Foreskin keratinocyte (primary cell): ENCODE measurements at places on chromosomes 13 and 19. TPM values are rescaled to one million over a fixed set of nuclear protein-coding genes. Genes with fewer than 3 reads are reported as not detected.

DNA sequence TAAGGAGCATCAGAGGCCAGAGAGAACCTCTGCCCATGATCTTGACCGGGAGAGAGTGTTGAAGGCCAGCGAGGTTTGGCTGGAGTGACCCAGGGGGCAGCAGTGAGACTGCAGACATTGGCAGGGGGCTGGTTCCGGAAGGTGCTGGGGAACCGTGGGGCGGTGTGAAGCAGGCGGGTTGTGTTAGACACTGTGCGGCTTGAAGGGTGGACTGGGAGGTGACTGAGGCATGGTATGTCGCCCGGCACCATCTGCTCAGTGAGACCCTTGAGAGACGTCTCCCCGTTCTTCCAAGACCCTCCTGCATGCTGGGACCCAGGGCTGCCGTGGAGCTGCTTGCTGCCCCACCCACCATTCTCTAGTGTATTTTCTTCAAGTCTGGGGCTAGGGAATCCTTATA is 24.6 kb downstream of the CARM1 start:
- DNase-seq = no peak

GRCh38 chr13:89432997-89433396 is 1761.8 kb downstream of the SLITRK5 start:
- peak; percentile 34 for DNase-seq

DNA sequence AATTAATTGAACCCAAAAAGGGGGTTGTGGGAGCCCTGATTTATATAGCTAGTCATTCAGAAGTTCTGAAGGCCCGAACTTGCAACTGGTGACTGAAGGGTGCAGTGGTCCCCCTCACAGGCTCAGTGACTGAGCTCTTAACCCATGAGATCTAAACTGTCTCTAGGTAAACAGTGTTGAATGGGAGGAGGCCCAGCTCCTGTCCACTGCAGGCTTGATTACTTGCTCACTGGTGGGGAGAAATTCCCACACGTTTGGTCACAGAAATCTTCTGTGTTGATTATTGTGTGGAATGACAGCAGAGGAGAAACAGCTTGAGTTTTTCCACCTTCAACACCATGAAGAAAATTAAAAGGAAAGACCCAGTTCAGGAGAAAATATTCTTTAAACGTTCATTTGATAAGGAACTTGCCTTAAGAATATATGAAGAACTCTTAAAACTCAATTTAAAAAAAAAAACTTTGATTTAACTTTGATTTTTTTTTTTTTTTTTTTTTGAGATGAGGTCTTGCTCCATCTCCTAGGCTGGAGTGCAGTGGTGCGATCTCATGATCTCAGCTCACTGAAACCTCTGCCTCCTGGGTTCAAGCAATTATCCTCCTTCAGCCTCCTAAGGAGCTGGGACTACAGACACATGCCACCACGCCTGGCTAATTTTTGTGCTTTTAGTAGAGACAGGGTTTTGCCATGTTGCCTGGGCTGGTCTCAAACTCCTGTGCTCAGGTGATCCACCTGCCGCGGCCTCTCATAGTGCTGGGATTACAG is 249.3 kb downstream of the UQCRFS1 start:
- DNase-seq = no peak

- DNase-seq = no peak
These were observed 1531.4 kb upstream of the SLC10A2 start for GRCh38 chr13:104597546-104598180.

DNA sequence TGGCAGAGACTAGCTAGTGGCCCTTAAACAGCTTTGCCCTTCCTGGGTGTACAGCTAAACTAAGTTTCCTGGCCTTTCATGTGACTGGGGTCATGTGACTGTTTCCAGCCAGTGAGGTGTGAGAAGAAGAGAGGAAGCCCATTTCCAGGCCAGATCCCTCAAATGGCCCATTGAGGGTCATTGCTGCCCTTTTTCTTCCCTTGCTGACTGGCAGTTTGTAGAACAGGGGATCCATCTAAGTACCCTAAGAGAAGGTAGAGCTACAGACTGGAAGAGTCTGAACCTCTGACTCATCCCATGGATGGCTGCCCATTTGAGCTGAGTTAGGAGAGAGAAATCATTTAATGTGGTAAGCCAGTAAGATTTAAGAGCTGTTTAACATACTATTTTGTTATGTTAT is 2.8 kb downstream of the SWSAP1 start:
- DNase-seq = no peak

- no peak for DNase-seq
These were observed 9.0 kb downstream of the SH3GL1 start for GRCh38 chr19:4391306-4391693.

DNA sequence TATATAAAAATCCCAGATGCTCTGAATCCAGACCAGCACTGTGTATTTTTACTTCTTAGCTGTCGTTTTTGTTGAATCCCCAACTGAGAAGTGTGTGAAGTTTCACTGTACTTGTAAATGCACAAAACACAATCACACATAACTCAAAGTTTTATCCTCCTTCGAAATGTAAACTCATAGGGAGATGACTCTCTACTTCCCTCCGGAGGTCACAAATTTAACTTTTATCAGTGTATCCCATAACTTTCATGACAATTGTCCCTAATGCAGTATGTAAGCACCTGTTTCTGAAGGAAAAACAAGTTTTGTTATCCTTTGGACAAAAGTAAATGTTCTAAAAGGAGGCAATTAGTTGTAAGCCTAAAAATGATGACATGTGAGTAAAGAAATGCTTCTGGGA is 665.0 kb upstream of the SLITRK6 start:
- no peak for DNase-seq

GRCh38 chr13:32125221-32125689 is 93.7 kb downstream of the FRY start:
- DNase-seq = no peak

DNA sequence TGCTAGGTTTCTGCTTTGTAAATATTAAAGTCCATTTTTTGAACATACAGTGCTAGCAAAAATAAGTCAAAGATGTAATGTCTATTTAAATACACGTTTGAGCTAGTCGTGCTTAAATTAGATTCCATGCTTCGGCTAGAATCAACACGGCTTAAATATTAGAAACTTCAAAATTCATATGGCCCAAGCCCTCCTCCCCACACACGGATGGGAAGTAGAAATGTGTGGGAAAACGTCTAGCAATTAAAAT is 816 bp upstream of the KLF5 start:
- no peak for DNase-seq

GRCh38 chr13:99854366-99854765 is 117.2 kb downstream of the ZIC5 start:
- no peak for DNase-seq

- DNase-seq = no peak
These were observed 38.8 kb downstream of the RCBTB1 start for GRCh38 chr13:49546561-49546960.

DNA sequence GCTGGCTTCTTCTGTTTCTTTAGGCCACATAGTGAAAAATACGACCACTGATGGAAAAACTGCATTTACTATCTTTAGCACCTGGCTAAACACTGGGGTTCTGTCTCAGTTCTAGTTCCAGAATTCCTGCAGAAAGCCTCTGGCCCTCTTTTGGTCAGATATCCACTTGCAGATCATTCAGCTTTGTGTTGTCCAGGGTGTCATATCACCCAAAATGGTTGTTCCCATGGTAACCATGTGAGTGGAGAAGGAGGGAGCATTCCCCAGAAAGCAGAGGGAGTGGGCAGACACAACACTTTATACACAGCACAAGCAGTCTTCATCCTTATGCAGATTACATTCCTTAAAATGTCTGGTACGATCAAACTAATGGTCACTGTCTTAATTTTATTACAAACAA is 73.5 kb downstream of the CAB39L start:
- no peak for DNase-seq

DNA sequence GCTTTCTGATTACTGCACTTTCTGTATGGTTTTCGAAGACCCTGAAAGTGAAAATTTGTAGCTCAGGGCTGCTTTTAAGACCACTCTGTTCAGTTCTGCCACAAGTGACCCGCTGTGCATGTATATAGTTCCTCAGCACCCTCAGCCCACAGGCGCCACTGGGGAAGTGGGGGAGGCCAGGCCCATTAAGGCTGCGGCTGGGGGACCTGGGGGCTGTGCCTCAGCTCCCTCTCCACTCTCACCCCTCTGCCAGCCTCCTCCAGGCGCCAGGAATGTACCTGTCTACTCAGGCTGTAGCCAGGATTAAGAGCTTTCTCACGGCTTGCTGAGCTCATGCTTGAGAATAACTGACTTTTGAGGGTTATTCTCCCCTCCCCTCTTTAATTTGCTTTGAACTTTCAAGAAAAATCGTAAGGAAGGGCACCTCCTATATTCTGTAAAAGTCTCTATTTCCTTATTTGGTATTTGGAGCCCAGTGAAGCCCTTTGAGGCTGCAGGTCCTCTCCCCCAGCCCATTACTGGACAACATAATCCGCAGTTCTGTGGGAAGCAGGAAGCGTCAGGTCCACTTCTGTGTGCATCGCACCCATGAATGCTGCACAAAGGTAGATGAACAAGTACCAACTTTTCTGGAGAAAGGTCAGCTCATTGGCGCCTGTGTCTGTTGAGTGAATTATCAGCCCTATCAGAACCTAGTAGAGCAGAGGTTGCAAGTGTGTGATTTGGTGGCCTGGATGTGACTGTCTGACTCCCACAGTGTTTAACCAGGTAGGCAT is 29.6 kb downstream of the GJA3 start:
- no peak for DNase-seq

DNA sequence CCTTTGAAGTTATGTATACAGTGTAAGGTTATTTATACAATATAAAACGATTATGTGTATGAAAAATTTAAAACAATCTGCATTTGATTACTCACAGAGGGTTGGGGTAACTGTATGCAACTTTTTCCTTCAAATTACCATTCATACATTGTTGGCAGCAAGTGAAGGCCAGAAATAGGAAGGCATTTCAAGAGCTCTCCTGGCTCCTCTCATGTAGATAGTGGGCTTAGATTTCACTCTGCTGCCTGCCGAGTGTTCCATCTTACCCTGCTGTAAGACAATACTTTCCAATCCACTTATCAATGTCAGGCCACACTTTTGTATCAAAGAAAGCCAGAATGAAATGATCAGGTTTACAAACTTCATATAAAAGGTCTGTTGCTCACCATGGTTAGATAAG is 245.2 kb downstream of the DNAJC15 start:
- DNase-seq = no peak

DNA sequence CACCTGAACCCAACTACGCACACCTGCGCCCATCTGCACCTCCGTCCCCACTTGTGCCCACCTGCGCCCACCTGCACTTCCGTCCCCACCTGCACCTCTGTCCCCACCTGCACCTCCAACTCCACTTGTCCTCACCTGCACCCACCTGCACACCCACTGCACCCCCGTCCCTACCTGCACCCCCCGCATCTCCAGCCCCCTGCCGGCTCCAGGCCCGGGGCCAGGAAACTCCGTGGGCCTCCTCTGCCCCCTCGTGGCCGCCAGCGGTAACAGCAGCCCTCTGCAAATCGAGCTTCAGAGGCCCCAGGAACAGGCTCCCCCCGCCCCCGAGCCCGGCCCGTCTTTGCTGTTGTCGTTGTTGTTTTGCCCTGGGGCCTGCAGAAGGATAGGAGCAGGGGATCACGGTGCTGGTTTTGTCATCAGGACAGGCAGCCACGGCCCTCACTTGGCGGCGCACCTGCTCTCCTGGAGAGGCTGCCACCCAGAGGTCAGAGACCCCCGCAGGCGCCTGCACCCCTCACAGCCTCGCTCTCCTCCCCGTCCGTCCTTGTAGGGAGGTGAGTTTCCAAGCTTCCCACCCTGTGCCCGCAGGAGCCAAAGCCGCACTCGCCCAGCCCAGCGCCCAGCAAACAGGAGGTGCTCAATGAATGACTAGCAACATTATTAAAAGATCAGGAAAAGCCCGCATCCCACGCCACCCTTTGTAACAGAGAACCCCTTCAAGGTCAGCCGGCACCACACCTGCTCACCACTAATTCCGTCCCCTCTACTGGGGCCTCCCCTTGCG is 65.4 kb downstream of the GNG7 start:
- DNase-seq = no peak

DNA sequence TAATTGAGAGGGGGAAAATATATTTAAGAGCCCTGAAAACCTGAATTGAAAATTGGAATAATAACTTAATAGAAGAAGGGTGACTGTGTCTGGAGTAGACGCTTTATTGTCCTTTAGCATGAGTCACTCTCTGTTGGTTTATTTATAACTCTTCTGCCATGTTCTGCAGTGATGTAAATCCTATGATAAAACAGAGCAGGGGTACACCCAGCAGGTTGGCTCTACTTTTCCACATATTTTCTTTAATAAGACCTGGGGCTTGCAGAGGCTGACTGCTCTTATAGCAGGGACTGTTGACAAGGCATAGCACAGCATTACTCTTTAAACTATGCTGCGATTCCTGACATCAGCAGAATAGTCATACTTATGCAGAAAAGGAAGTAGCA is 389.9 kb upstream of the PCDH9 start:
- DNase-seq = no peak

DNA sequence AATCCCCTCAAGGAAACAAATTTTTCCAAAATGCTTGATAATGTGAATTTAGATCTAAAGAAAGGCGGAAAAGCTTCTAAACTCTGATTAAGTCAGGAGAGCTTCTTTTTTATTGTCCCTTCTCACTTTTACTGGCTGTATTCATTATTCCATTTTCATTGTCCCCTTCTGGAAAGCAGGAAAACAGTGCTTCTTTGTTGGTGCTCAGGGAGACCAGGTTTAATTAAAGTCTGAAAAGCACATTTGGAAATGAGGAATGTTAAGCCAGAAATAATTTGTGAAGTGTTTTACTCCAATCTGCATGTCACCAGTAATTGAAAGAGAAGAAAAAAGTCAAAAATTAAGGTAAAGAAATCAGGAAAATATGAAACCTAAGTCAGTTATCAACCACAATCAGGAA is 43.5 kb upstream of the TSC22D1 start:
- no peak for DNase-seq

GRCh38 chr13:100473501-100474044 is 115.0 kb downstream of the GGACT start:
- DNase-seq = no peak

GRCh38 chr19:41386442-41386841 is 10.1 kb downstream of the TMEM91 start:
- DNase-seq = no peak

DNA sequence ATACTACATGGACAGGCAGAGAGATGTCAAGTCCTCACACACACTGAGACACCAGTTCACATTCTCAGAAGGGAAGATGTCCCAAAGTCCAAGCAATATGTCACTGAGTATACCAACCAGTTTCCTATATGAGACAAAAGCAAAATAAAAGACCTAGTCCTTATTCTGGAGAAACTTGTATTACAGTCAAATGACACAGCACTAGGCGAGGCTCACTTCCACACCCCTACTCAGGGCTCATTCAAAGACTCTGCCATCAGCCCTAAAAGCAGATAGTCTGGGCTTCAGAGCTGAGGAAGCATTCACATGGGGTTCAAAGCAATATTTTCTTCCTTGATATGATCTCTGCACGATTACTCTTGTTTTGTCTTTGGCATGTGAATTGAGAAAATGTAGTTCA is 129.9 kb upstream of the UBL3 start:
- DNase-seq = no peak

- no peak for DNase-seq
These were observed 125.9 kb downstream of the SUCLA2 start for GRCh38 chr13:47875201-47875600.

- no peak for DNase-seq
These were observed 9.6 kb downstream of the APC2 start for GRCh38 chr19:1459479-1459878.

- no peak for DNase-seq
These were observed 5.4 kb downstream of the HNRNPUL1 start for GRCh38 chr19:41269571-41269970.

- no peak for DNase-seq
These were observed 12.4 kb downstream of the CDX2 start for GRCh38 chr13:27956576-27957300.

CDADC1 gene
- total RNA-seq = 4.0 and 4.6 TPM in 2 replicates

DZIP1 gene
- 3.6 and 7.1 TPM in 2 replicates for total RNA-seq

VMAC gene
- total RNA-seq = 1.5 and 2.1 TPM in 2 replicates

SLC25A41 gene
- total RNA-seq = 0.14 and 0.20 TPM in 2 replicates

TEX26 gene
- not detected in 2 replicates for total RNA-seq
